Activated CD4-positive, alpha-beta memory T cell treated with anti-CD3 and anti-CD28 coated beads for 36 hours (primary cell): ENCODE measurements at places on chromosomes 11 and 22. TPM values are rescaled to one million over a fixed set of nuclear protein-coding genes. Genes with fewer than 3 reads are reported as not detected.

DNA sequence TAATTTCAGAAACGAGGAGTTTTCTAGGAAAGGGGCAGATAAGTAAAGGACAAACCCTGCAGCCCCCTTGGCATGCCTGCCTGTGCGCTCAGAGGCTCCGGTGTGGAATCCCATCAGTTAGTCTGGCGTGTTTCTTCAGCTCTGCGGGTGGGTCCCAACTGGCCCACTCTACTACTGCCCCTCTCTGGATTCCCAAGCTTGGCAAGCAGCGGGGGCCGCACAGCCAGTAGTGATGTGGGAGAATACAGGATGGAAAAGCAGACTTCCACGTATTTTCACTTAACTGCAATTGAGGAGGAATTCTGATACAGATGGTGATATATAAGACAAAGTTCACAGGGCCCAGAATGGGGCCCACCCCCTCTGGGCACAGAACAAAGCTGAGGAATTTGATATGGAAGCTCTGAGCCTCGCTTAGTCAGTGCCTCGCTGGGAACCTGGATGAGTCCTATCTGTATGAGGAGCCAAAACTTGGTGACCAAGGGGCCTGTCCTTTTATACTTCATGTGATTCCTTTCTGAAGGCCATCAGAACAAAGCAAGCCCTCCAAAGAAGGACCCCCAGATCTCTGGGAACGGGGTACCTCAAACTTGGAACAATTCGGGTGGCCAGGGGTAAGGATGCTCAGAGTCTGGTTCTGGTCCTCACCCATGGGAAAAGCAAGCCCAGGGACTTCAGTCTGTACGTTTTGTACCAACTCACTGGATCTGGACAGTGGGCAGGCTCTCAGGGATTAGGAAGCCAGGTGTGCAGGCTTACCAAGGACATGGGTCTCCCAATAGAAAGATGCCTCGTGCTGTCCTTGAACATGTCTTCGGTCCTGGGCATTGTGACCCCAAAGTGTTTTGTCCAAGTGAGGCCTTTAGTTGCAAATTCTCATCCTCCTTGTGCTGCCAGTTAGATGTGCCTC lies 26.0 kb downstream of the RELT start:
- no peak overlapping the region for H3K4me3 ChIP-seq
- H3K36me3 ChIP-seq, result no peaks in the 10 kb centered on the region
- H3K27ac ChIP-seq, result no peak overlapping the region
- no peaks in the 10 kb centered on the region for H3K27me3 ChIP-seq

GGTLC2 gene
- not detected for total RNA-seq

- H3K27me3 ChIP-seq, result peaks cover 11% of the 10 kb centered on the region
- H3K36me3 ChIP-seq, result no peaks in the 10 kb centered on the region
- H3K4me3 ChIP-seq, result no peak overlapping the region
- no peak for DNase-seq
Measured at GRCh38 chr11:124724979-124725718, 14.6 kb upstream of the NRGN start.

DNA sequence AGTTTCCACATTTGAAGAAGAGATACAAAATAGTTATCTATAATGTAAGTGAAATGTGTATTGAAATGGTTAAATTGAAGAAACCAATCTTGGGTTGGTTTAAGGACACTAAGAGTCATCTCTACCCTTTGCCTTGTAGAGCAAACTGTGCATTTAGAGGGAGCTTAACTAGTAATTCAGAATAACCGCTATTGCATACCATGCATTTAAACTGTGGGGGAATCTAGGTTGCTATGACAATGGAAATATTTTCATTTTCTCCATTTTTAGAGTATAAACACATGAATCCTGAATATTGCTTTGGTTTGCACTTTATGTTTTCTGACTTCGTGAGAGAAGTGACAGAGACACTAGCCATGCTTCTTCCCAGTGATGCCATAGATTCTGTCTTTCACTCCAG lies 39.7 kb downstream of the FAT3 start:
- H3K4me1 ChIP-seq, result no peaks in the 10 kb centered on the region
- no peak overlapping the region for H3K4me3 ChIP-seq
- no peaks in the 10 kb centered on the region for H3K36me3 ChIP-seq
- H3K27me3 ChIP-seq, result no peaks in the 10 kb centered on the region
- no peak overlapping the region for H3K27ac ChIP-seq
- no peak for DNase-seq

- H3K27me3 ChIP-seq, result no peaks in the 10 kb centered on the region
- peak overlapping the region; percentile 99 for H3K27ac ChIP-seq
- peak overlapping the region; percentile 41 for H3K4me3 ChIP-seq
- H3K36me3 ChIP-seq, result peaks cover 18% of the 10 kb centered on the region
- peak; percentile 90 for DNase-seq
- peaks cover 91% of the 10 kb centered on the region for H3K4me1 ChIP-seq
Measured at GRCh38 chr11:121467965-121468364, 15.2 kb upstream of the SORL1-AS1 start.

MRGPRX3 gene
- total RNA-seq, result not detected

DNA sequence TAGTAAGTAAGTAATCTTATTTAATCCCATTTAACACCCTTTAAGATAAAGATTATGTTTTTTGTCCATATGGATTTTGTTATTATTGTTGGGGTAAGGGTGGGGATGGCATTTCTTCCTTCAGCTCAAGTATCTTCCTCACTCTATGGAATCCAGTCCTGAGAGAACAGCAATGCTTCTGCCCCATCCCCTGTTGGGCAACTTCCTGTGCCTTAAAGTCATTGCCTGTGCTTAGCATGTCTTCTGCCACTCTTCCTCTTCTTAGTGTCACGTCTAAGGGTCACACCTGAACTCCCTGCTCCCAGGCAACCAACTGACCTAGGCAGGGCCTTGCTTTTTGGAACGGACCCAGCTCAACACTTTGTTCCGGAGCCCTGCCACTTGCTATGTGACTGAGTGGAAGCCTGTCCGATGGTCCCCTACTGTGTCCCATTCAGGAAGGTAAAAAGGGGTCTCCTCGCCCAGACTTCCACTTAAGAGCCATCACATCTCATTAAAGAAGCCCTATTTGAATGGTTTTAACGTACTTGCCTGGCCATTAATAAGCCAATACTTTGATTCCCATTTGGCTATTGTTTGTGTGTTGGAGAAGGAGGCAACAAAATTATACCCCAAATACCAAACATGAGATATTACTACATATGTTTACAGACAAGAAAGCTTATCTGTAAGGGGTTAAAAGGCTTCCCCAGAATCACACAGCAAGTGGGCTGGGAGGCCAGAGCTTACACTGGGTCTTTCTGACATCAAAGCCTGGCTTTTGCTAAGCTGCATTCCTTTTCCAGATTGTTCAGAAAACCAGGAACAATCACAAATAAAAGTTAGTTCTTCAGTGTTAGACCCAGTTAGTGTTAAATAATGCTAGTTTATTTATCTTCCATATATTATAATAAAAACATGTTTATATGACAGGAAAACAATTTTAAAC lies 59.2 kb downstream of the RAB38 start:
- H3K4me3 ChIP-seq, result no peak overlapping the region
- no peak overlapping the region for H3K27ac ChIP-seq
- no peak for DNase-seq
- no peaks in the 10 kb centered on the region for H3K36me3 ChIP-seq

- H3K36me3 ChIP-seq, result peaks cover 29% of the 10 kb centered on the region
- no peak for DNase-seq
- H3K27ac ChIP-seq, result no peak overlapping the region
- H3K4me3 ChIP-seq, result no peak overlapping the region
Measured at GRCh38 chr11:3735827-3736226, 61.5 kb downstream of the NUP98 start.

- peaks cover 13% of the 10 kb centered on the region for H3K4me1 ChIP-seq
- no peak for DNase-seq
- peaks cover 3% of the 10 kb centered on the region for H3K27me3 ChIP-seq
- H3K4me3 ChIP-seq, result no peak overlapping the region
Measured at GRCh38 chr22:46366801-46367706, 31.5 kb downstream of the TRMU start.

DNA sequence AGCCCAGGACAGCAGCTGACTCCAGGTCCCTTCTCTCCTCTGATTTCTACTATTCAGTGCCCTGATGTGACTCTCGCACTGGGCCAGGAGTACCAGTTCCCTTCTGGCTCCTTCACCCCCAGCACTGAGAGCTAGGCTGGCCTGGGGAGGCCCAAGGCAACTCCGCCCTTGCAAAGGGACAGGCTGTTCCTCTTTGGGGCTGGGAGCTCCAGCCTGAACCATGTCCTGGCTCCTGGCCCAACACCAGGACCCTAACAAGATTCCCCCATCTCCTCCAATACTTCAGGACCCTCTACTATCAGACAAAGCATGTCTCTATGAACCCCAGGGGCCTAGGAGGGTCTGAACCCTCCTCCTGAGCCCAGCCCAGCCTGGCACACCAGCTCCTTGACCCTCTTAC lies 12.5 kb downstream of the CREB3L1 start:
- DNase-seq, result no peak
- H3K36me3 ChIP-seq, result no peaks in the 10 kb centered on the region
- no peaks in the 10 kb centered on the region for H3K4me1 ChIP-seq
- H3K27ac ChIP-seq, result no peak overlapping the region
- H3K4me3 ChIP-seq, result no peak overlapping the region
- H3K27me3 ChIP-seq, result no peaks in the 10 kb centered on the region

- no peak overlapping the region for H3K27ac ChIP-seq
- H3K27me3 ChIP-seq, result no peaks in the 10 kb centered on the region
- no peaks in the 10 kb centered on the region for H3K4me1 ChIP-seq
- no peaks in the 10 kb centered on the region for H3K36me3 ChIP-seq
- H3K4me3 ChIP-seq, result no peak overlapping the region
Measured at GRCh38 chr11:108398439-108398838, 68.9 kb downstream of the C11orf65 start.

DNA sequence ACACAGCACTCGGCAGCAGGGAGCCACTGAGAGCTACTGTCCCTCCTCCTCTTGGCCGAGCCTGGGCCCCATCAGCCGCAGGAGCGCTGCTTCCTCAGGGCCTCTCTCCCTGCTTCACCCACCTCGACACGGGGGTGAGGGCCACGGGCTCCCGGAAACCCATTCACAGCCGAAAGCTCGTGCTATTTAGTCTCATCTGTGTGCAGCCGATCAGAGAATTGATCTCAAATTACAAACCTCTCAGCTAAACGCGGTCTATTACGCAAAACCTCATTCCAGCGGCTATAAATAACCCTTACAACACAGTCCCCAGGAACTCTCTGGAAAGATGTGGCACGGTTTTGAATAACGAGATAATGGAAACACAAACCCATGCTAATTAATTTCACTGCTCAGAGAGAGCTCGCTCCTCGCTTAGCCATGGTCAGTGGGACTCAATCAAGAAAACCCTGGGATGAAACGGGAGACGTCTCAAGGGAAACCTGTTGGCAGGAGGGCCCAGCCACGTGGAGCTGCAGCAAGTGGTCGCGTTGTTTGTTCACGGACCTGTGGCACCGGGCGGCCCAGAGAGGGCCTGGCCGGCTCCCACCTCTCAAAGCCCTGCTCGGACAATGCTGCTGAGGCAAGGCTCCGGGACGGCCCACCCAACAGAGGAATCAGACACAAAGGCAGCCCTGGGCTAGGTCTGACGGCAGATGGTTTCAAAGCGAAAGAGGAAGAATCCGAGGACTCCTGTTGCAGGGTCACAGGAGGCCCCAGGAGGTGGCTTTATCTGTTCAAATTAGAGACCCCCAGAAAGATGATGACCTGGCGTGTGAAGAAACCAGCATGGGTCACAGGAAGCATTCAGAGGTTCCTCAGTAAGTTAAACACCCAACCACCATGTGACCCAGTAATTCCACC lies 210.5 kb downstream of the CTTN start:
- H3K27me3 ChIP-seq, result peaks cover 2% of the 10 kb centered on the region
- no peaks in the 10 kb centered on the region for H3K4me1 ChIP-seq
- H3K4me3 ChIP-seq, result no peak overlapping the region
- H3K27ac ChIP-seq, result no peak overlapping the region
- H3K36me3 ChIP-seq, result no peaks in the 10 kb centered on the region
- DNase-seq, result no peak

GRCh38 chr11:7533199-7534041 lies 19.6 kb downstream of the PPFIBP2 start:
- no peaks in the 10 kb centered on the region for H3K36me3 ChIP-seq
- H3K4me1 ChIP-seq, result peaks cover 63% of the 10 kb centered on the region
- H3K27me3 ChIP-seq, result no peaks in the 10 kb centered on the region
- DNase-seq, result no peak
- H3K4me3 ChIP-seq, result no peak overlapping the region

UBE2L6 gene
- 152 TPM for total RNA-seq

GRCh38 chr11:88231894-88232482 lies 56.7 kb upstream of the RAB38 start:
- H3K27ac ChIP-seq, result no peak overlapping the region
- peaks cover 10% of the 10 kb centered on the region for H3K36me3 ChIP-seq
- peak; percentile 13 for DNase-seq

GRCh38 chr22:22694106-22694505 lies 49.7 kb downstream of the GGTLC2 start:
- H3K4me3 ChIP-seq, result no peak overlapping the region
- no peaks in the 10 kb centered on the region for H3K4me1 ChIP-seq
- no peak for DNase-seq
- H3K27ac ChIP-seq, result no peak overlapping the region
- no peaks in the 10 kb centered on the region for H3K36me3 ChIP-seq
